Amniotic stem cell (primary cell): ENCODE measurements at places on chromosomes 2 and 18.

DNA sequence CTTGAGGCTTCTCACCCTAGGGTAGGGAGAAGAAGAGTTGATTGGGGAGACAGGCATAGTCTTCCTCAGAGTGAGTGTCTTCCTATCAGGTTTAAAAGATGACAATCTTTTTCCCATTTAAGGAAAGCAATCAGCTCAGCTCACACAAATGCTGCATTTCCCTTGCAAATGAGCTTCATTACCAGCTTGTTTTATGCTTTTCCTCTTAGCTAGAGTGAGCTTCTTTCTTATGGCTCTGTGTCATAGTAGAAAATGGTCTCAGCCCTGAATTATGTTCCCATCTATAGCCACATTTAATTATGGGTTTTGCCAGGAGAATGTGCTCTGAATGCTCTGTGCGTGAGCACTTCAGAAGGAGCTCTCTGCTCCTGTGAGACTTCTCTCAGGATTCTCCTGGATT, 112.8 kb upstream of the NCK2 start:
- DNase-seq: no peak

DNA sequence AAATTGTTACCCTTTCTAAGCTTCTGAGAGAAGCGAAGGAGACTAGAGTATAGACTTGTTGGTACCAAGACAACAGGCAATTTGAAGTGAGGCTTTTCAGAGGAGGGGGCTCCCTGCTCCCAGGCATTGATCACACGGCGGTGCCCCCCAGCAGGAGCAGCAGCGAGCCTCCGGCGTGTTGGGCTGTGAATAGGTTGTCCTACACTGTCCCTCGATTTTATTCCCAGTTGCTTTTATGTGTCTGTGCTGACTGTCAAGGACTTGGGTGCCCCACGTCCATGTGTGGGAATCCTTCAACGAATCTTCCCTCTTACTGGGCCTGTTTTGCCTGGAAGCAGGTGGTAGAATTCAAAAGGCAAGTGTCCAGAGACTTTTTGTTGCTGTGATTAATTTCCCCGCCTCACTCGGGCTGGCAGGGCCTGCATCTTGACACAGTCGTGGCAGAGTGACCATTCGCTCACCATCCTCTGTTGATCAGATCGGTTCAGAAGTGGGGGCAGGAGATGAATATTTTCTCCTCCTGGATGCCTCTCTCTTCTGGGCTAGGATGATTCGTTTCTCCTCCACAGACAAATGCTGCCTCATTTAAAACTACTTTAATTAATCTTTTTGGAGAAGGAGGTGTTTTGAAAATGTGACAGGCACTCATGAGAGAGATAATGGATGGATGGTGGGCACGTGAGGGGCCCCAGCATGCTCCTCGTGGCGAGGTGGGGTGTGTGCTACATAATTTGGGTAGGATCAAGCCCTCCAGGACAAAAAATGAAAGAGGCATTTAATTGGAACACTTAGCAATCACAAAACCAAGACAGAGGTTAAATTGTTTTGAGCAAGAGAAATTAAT, 77.6 kb downstream of the SMIM21 start:
- no peak for DNase-seq

DNA sequence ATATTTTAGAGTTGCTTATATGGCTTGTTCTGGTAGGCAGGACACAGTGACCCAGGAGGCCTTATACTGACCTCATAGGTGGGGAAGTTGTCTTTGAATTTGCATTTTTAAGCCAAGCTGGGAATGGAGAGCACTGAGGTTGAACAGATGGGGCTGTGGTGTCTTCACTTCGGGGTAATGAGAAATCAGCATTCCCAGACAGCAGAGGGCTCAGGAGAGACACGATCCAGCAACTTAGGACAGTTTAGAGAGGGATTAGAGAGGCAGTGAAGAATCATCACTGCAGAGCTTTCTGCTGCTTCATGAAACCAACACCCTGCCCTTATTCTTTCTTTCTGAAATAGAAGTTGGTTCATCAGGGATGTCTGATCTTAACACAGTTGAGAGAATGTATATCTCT, 202.4 kb downstream of the TDRD15 start:
- no peak for DNase-seq

GRCh38 chr18:49285627-49286026, 174.8 kb downstream of the DYM start:
- no peak for DNase-seq
